ENCODE measurements at places on chromosomes 13 and 19. TPM values are rescaled to one million over a fixed set of nuclear protein-coding genes. Genes with fewer than 3 reads are reported as not detected.

DNA sequence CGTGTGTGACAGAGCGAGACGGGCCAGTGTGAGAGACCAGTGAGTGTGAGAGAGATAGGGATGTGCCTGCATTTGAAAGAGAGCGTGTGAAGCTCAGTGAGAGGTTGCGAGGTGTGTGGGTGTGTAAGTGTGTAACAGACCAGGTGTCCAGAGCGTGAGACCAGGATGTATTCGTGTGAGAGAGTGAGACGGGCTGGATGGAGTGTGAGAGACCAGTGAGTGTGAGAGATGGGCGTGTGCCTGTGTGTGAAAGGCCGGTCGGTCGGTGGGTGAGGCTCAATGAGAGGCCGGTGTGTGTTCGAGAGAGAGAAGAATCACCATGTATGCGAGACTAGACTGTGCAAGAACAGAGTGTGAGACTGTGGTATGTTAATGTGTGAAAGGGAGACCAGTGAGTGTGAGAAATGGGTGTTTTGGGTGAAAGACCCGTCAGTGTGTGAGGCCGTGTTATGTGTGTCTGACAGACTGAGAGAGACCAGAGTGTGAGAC lies 679 bp downstream of the ZNF471 start:
- no peaks in the 10 kb centered on the region for H3K27me3 ChIP-seq
- no peak overlapping the region for H3K27ac ChIP-seq
- H3K4me1 ChIP-seq = no peaks in the 10 kb centered on the region

DNA sequence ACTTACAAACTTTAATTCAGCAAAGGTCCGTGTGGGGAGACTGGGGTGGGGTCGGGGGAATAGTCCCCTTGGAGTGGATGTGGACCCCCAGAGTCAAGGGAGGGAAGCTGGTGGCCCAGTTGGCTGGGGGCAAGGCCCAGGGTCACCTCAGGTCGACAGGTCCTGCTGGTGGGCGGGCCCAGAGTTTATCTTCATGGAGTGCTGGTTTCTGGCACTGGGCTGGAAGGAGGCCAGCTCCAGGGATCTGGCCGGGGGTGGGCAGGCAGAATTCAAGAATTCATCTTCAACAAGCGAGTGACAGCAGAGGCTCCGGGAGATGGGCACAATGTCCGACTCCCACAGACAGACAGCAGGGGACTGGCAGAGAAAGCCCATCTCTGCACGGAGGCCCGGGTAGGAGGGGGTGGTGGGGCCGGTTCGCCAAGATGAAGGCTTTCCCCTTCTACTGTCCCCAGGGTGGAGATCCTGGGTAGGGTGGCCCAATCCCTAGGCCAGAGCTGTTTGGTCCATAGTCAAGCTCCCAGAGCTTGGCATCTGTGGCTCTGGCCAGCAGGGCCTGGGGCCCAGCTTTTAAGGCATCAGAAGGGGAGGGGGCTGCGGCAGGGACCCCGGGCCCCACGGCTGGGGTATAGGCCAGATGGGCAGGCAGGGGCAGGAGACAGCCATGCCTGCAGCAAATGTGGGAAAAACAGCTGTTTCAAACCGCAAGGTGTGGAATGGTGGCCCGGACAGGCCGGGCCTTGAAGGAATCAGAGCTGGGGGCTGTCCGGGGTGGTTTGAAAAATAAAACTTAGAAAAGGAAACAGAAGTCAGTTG lies 622 bp upstream of the FDX2 start:
- DNase-seq = no peak
- H3K4me1 ChIP-seq = peaks cover 14% of the 10 kb centered on the region
- H3K4me3 ChIP-seq = peak overlapping the region; percentile 93
- H3K36me3 ChIP-seq = peaks cover 11% of the 10 kb centered on the region
- no peaks in the 10 kb centered on the region for H3K27me3 ChIP-seq
- peak overlapping the region; percentile 52 for H3K27ac ChIP-seq

- H3K36me3 ChIP-seq = no peaks in the 10 kb centered on the region
- DNase-seq = no peak
- no peaks in the 10 kb centered on the region for H3K27me3 ChIP-seq
Observed at GRCh38 chr13:31943591-31943990, 88.0 kb upstream of the FRY start.

Gene KLK4
- not detected for total RNA-seq

- no peak for DNase-seq
- H3K36me3 ChIP-seq = peaks cover 23% of the 10 kb centered on the region
- no peak overlapping the region for H3K4me3 ChIP-seq
- H3K4me1 ChIP-seq = peaks cover 4% of the 10 kb centered on the region
- H3K27me3 ChIP-seq = no peaks in the 10 kb centered on the region
- H3K27ac ChIP-seq = no peak overlapping the region
Observed at GRCh38 chr19:812049-812746, 9.6 kb downstream of the PLPPR3 start.

DNA sequence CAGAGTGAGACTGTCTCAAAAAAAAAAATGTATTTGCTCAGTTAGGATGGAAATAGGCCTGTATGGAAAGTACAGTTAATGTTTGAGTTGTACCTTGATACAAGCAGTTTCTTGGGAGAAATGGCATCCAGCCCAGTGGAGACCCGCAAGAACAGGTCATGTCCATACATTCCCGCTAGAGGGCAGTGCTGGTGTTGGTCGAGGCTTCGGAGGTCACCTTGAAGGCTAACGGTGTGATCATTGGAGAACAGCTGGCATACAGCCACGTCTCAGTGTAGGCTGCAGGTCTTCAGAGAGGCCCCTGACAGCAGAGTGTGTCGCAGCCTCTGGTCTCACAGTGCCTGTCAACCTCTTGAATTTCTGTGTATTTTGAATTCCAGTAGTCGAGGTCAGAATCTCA lies 7.5 kb downstream of the ZNF610 start:
- H3K36me3 ChIP-seq = peaks cover 25% of the 10 kb centered on the region
- H3K27me3 ChIP-seq = no peaks in the 10 kb centered on the region
- peak; percentile 71 for DNase-seq
- H3K4me1 ChIP-seq = peaks cover 5% of the 10 kb centered on the region

Gene PGLYRP1
- total RNA-seq = not detected

GRCh38 chr13:37195621-37196020 lies 90.2 kb upstream of the CSNK1A1L start:
- no peak overlapping the region for H3K4me3 ChIP-seq
- H3K36me3 ChIP-seq = no peaks in the 10 kb centered on the region
- H3K4me1 ChIP-seq = no peaks in the 10 kb centered on the region
- no peak for DNase-seq
- H3K27me3 ChIP-seq = no peaks in the 10 kb centered on the region

GRCh38 chr13:49975826-49976225 lies 21.0 kb upstream of the TRIM13 start:
- H3K36me3 ChIP-seq = no peaks in the 10 kb centered on the region
- peaks cover 15% of the 10 kb centered on the region for H3K4me1 ChIP-seq
- DNase-seq = no peak
- no peaks in the 10 kb centered on the region for H3K27me3 ChIP-seq

Gene AMER2
- 0.14 TPM for total RNA-seq

GRCh38 chr19:17023805-17024204 lies 2.8 kb downstream of the CPAMD8 start:
- H3K4me1 ChIP-seq = peaks cover 15% of the 10 kb centered on the region
- no peak for DNase-seq
- peaks cover 28% of the 10 kb centered on the region for H3K36me3 ChIP-seq
- peaks cover 13% of the 10 kb centered on the region for H3K27me3 ChIP-seq
- no peak overlapping the region for H3K27ac ChIP-seq

Gene MVB12A
- 32.0 TPM for total RNA-seq

DNA sequence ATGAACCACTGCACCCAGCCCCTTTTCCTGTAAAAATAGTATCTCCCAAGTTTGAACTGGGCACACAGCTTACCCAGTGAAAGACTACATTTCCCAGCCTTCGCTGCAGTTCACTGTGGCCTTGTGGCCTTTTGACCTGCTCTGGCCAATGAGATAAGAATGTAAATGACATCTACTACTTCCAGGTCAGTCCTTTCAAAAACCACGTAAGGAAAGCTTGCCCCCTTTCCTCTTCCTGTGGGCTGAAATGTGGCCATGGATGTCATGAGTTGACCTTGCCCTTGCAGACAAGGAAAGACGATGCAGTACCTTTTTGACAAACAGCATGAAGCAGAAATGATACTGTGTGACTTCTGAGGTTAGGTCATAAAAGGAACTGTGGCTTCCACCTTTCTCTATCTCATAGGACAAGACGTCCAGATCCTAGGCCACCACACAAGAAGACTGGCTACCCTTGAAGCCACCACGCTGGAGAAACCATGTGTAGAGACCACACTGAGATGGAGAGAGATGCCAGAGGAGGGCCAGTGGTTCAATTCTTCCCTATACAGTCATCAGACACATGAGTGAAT lies 19.9 kb downstream of the ACER1 start:
- no peak overlapping the region for H3K27ac ChIP-seq
- H3K4me1 ChIP-seq = no peaks in the 10 kb centered on the region
- no peak overlapping the region for H3K4me3 ChIP-seq
- no peaks in the 10 kb centered on the region for H3K36me3 ChIP-seq
- H3K27me3 ChIP-seq = peaks cover 4% of the 10 kb centered on the region

- H3K27me3 ChIP-seq = no peaks in the 10 kb centered on the region
- H3K27ac ChIP-seq = peak overlapping the region; percentile 36
- H3K4me1 ChIP-seq = peaks cover 7% of the 10 kb centered on the region
- H3K36me3 ChIP-seq = peaks cover 23% of the 10 kb centered on the region
- no peak for DNase-seq
Observed at GRCh38 chr13:28239374-28239773, 101.0 kb downstream of the PAN3 start.

DNA sequence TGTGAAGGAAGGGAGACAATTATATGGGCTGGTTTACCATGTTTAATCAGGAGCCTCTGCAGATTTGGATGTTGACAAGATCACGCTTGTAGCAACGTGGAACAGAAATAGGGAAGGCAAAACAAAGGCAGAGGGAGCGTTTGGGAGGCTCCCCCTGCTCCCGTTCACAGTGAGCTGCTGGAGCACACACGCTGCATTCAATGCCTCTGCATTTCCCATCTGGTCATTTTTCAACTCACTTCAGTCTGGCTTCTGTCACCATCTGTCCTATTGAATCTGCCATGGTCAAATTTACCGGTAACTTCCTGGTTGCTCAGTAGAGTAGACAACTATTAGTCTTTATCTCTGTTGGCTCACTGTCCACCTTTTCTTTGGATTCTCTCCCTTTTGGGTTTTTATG lies 91.0 kb downstream of the NHLRC3 start:
- DNase-seq = no peak
- no peak overlapping the region for H3K27ac ChIP-seq
- no peaks in the 10 kb centered on the region for H3K27me3 ChIP-seq

GRCh38 chr19:43318203-43318602 lies 35.3 kb upstream of the CD177 start:
- H3K4me1 ChIP-seq = no peaks in the 10 kb centered on the region
- DNase-seq = no peak
- no peaks in the 10 kb centered on the region for H3K27me3 ChIP-seq
- H3K36me3 ChIP-seq = no peaks in the 10 kb centered on the region

DNA sequence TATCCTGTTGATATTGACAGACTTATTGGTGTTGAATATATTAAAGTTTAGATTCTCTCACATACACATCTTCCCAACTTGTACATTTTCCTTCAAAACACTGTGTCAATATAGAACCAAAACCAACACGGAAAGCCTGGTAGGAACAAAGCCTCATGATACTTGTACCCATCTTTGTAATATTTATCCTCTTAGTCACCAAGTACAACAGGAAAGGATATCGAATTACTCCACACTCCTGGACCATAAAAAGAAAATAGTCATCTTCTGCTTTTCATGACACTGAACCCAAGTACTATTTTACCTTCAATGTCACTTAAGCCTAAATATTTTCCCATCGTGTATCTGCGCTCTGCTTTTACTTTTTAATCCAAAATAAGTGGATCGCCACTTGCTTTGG lies 702.9 kb upstream of the PCDH9 start:
- peaks cover 21% of the 10 kb centered on the region for H3K27me3 ChIP-seq
- H3K4me1 ChIP-seq = no peaks in the 10 kb centered on the region
- no peaks in the 10 kb centered on the region for H3K36me3 ChIP-seq
- H3K27ac ChIP-seq = no peak overlapping the region

Gene CD177
- 0.29 TPM for total RNA-seq

GRCh38 chr13:106505732-106506131 lies 29.7 kb downstream of the EFNB2 start:
- H3K4me1 ChIP-seq = peaks cover 23% of the 10 kb centered on the region
- no peak overlapping the region for H3K27ac ChIP-seq
- no peaks in the 10 kb centered on the region for H3K27me3 ChIP-seq
- DNase-seq = no peak
- no peak overlapping the region for H3K4me3 ChIP-seq

Measured in type B pancreatic cell (in vitro differentiated cells).